Astrocyte (in vitro differentiated cells and primary cell): ENCODE measurements at places on chromosomes 6 and 20. TPM values are rescaled to one million over a fixed set of nuclear protein-coding genes. Genes with fewer than 3 reads are reported as not detected.
A peak's percentile ranks its signal among the peaks of the same experiment; 100 is the strongest.

DNA sequence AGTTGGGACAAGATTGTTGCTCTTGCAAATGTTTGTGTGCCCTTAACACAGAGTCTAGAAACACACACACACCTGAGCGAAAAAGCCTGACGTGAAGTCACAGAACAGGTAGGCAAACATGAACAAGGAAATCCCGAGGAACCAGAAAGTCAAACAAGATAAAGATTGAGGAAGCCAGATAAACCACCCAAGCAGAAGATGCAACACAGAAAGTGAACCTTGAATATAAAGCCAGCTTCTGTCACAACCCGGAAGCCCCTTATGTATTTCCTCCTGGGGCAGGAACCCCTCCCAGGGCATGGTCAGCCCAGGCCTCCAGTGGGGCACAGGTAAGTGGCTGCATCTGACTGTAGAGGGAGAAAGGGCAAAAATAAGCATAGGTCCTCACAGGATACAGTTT, 158.2 kb upstream of the SUPT3H start:
- DNase-seq, result no peak
- peaks cover 4% of the 10 kb centered on the region for H3K36me3 ChIP-seq
- peaks cover 6% of the 10 kb centered on the region for H3K4me1 ChIP-seq
- no peak overlapping the region for H3K27ac ChIP-seq
- no peaks in the 10 kb centered on the region for H3K27me3 ChIP-seq

DNA sequence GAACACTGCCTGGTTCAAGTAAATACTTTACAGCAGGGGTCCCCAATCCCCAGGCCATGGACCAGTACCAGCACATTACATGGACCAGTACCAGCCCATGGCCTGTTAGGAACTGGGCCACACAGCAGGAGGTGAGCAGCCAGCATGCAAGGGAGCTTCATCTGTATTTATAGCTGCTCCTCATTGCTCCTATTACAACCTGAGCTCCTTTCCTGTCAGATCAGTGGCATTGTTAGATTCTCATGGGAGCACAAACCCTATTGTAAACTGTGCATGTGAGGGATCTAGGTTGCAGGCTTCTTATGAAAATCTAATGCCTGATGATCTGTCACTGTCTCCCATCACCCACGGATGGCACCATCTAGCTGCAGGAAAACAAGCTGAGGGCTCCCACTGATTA, 12.0 kb upstream of the RBPJL start:
- peaks cover 15% of the 10 kb centered on the region for H3K27me3 ChIP-seq
- H3K4me1 ChIP-seq, result peaks cover 6% of the 10 kb centered on the region
- no peak overlapping the region for H3K27ac ChIP-seq
- no peak for DNase-seq
- no peaks in the 10 kb centered on the region for H3K36me3 ChIP-seq

DNA sequence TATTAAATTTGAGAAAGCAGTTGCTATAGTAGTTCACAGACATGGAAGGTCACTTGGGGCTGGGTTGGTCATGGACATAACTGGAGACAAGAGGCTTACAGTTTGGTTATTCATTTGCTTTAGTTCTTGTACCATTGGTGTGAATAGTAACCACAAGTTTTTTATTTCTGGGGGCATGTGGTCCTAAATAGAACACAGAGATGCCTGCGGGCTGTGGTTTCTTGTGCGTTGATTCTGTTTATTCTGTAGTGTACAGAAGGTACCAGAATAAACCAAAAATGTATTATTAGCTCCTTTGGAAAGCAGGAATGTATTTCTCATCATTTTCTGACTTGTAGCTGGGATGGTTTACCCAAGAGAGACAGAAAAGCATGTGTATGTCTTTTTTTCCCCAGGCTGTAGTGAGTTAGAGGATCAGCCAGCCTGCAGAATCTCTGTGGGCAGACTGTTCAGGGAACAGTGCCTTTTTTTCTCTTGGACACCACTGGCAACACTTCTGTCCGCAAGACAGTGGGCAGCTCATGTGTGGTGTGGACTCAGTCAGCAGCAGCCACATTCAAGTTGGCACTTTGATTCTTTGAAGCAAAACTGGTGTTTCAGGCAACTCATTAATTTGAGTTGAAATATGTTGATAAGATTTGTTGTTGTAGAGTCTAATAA, 122.1 kb downstream of the LRRC1 start:
- no peak overlapping the region for H3K4me3 ChIP-seq
- H3K4me1 ChIP-seq, result no peaks in the 10 kb centered on the region
- DNase-seq, result no peak
- H3K27me3 ChIP-seq, result no peaks in the 10 kb centered on the region
- no peak overlapping the region for H3K27ac ChIP-seq

GRCh38 chr6:87807475-87807874, 105.4 kb upstream of the AKIRIN2 start:
- no peak for DNase-seq
- no peaks in the 10 kb centered on the region for H3K4me1 ChIP-seq
- no peak overlapping the region for H3K27ac ChIP-seq
- peaks cover 4% of the 10 kb centered on the region for H3K27me3 ChIP-seq
- no peak overlapping the region for H3K4me3 ChIP-seq

GRCh38 chr6:34232901-34233300, 3.8 kb upstream of the HMGA1 start:
- peaks cover 16% of the 10 kb centered on the region for H3K4me1 ChIP-seq
- H3K36me3 ChIP-seq, result no peaks in the 10 kb centered on the region

GRCh38 chr20:33130568-33131061, 37.3 kb upstream of the BPIFA2 start:
- no peak overlapping the region for H3K4me3 ChIP-seq
- H3K36me3 ChIP-seq, result no peaks in the 10 kb centered on the region
- H3K27ac ChIP-seq, result no peak overlapping the region
- H3K27me3 ChIP-seq, result peaks cover 2% of the 10 kb centered on the region
- H3K4me1 ChIP-seq, result no peaks in the 10 kb centered on the region
- peak; percentile 57 for DNase-seq

DNA sequence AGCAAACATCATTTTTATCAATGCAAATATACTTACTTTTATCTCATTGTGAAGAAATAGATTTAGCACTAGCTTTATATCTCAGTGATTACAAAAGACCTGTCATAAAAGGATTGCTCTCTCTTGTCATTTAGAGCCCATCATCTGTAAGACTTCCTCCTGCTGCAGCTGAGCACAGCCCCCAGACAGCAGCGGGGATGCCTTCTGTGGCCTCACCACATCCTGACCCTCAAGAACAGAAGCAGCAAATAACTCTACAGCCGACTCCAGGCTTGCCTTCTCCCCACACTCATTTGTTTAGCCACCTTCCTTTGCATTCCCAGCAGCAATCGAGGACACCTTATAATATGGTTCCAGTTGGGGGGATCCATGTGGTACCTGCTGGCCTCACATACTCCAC, 127.0 kb upstream of the EDN1 start:
- H3K36me3 ChIP-seq, result peaks cover 10% of the 10 kb centered on the region
- no peak overlapping the region for H3K27ac ChIP-seq

DNA sequence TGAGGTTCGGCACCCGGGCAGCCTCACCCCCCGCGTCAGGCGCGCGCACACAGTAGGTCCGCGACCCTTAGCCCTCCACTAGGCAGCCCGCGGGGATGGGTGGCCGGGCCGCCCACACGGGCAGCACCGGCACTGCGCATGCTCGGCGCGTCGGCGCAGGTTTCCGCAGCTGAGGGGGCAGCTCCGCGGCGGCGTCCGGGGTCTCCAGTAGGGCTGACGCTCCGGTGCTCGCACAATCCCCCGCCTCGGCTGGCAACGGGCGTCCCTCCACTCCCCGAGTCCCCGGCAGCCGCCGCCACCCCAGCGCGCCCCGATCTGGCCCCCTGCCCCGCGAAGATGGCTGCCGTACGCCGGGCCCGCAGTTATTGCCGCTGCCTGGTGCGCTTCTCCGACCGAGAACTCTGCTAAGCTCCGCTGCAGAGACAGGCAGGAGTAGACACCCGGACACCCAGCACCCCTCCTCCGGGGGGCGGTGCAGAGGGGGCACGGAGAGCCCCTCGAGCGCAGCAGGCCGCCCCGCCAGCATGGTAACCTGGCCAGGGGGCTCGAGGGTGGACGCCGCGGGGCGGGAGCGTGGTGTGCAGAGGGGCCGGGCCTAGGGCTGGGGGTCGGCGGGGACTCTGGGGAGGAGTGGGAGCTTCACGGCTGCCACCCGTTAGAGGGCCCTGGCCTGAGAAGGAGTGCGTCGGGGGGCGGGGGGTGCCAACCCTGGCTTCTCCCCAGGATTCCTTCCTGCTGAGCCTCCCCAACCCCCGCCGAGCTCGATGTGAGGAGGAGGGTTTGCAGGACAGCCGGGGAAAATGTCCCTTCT, at the start of gene FBXO9:
FBXO9 (plus strand) TSS at position 139 of the 811 bp plus-strand sequence; CDS start at position 525, 386 bp downstream.
- DNase-seq, result no peak
- H3K4me3 ChIP-seq, result peak within 1 kb of the TSS; percentile 94
- H3K27me3 ChIP-seq, result no peaks in the 10 kb centered on the region
- H3K36me3 ChIP-seq, result no peaks in the 10 kb centered on the region
- peak within 1 kb of the TSS; percentile 81 for H3K27ac ChIP-seq

DNA sequence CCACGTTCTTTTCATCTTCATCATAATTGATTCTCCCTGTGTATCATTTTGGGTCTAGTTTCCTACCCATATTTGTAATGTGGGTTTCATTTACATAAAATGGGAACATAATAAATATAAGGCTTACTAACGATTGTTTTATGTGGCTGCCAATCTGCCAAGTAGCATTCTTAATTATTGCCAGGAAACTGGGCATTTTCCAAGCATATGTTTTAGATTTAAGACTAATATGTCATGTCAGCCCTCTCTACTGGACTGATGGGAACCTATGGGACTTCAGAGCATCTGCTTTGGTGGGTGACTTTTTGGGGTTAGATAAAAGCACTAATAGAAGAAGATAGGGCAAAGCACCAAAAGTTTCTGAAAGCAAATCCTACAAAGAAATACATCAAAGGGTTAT, 157.5 kb downstream of the TBX18 start:
- H3K27ac ChIP-seq, result no peak overlapping the region
- H3K4me3 ChIP-seq, result no peak overlapping the region
- H3K36me3 ChIP-seq, result no peaks in the 10 kb centered on the region
- H3K4me1 ChIP-seq, result no peaks in the 10 kb centered on the region
- no peaks in the 10 kb centered on the region for H3K27me3 ChIP-seq

DNA sequence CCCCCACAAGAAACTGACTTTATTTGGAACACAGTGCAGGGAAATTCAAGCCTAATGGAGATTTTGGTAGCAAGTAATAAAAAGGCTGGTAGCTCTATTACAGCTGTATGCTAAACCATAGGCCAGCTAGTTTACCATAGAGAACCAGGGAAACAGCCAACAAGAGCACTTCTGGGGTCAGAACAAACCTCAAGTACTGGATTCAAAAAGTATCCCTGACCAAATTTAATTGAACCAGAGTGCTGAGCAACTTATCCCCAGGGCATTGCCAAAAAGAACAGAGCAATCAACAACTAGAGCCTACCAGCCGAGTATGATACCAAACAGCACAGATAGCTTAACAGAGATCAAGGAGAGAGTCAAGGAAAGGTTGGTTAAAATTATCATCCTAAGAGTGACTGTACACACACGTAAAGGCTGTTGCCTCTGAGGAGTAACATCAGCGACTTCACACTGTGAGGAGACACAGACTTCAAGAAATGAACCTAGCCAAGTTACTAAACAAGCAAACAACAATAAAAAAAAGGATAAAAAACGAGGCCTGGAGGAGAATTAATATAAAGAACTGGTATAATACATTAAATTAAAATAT, 11.5 kb upstream of the ASF1A start:
- no peaks in the 10 kb centered on the region for H3K27me3 ChIP-seq
- peaks cover 1% of the 10 kb centered on the region for H3K4me1 ChIP-seq
- H3K4me3 ChIP-seq, result no peak overlapping the region
- H3K36me3 ChIP-seq, result no peaks in the 10 kb centered on the region
- H3K27ac ChIP-seq, result no peak overlapping the region

DNA sequence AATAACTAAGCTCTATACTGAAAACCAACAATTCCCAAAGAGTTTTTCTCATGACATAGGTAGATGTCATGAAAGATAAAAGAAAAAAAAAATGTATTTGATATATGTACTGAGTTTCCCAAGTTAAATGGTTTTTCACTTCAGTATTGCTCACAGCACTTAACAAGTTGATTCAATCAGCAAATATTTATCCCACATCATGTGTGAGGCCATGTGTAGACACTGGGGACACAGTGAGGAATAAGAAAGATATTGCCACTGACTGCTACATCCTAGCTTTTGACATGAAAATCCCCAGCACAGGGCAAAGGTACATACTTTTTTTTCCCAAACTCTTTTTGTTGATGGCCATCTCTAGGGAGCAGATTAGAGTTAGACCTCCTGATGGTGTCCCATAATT, 25.3 kb downstream of the SPTLC3 start:
- H3K27me3 ChIP-seq, result no peaks in the 10 kb centered on the region
- no peak overlapping the region for H3K27ac ChIP-seq
- no peak for DNase-seq

- H3K4me3 ChIP-seq, result no peak overlapping the region
- no peaks in the 10 kb centered on the region for H3K36me3 ChIP-seq
- H3K27ac ChIP-seq, result no peak overlapping the region
These were observed 163.9 kb upstream of the STXBP5 start for GRCh38 chr6:147040121-147040910.

DNA sequence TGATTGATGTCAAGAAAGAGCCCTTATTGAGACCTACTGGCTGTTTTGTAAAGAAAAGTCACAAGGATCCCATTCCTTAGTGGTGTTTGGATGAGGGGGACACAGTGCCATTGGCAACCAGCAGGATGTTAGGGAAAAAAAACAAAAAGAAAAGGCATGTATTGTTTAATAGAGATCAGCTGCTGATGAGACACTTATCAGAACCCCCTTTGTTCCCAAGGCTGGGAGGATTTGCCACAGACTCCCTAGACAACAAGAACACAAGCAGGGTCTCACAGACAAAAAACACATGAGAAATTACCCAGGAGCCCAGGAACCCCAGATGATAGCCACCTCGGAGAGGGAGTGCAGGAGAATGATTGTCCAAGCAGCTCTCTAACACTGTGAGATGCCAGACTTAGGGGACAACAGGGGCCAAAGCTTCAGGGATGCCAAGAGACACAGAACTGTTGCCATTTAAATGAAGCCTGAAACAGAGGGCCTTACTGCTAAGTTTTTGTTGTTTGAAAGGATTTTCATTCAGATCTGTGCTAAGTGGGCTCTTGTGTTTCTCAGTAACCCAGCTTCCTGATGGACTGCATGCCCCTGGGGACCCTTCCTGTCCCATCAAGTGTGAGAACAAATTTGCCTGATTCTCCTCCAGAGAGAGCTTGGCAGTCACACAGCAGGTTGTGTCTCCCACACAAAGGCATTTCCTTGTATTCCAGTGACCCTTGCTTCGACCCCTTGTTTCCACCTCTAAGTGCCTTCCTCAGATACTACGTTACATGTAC, 48.7 kb upstream of the HEY2 start:
- no peaks in the 10 kb centered on the region for H3K36me3 ChIP-seq
- H3K27ac ChIP-seq, result no peak overlapping the region
- no peaks in the 10 kb centered on the region for H3K4me1 ChIP-seq
- no peak overlapping the region for H3K4me3 ChIP-seq
- H3K27me3 ChIP-seq, result no peaks in the 10 kb centered on the region

GRCh38 chr20:63007646-63008488, 1.1 kb upstream of the BHLHE23 start:
- H3K27me3 ChIP-seq, result peaks cover 81% of the 10 kb centered on the region
- DNase-seq, result no peak
- H3K36me3 ChIP-seq, result no peaks in the 10 kb centered on the region
- no peak overlapping the region for H3K27ac ChIP-seq
- H3K4me1 ChIP-seq, result peaks cover 2% of the 10 kb centered on the region
- H3K4me3 ChIP-seq, result no peak overlapping the region

- no peak overlapping the region for H3K4me3 ChIP-seq
- no peaks in the 10 kb centered on the region for H3K36me3 ChIP-seq
These were observed 481.5 kb upstream of the JAG1 start for GRCh38 chr20:11155156-11155756.

Gene BPIFB1
- total RNA-seq, result not detected in 2 replicates

Gene RGS19
- 15.7 and 18.3 TPM in 2 replicates for total RNA-seq

Gene TSHZ2
- 0.72 and 1.2 TPM in 2 replicates for total RNA-seq

Gene MYH7B
- total RNA-seq, result 0.05 and 0.11 TPM in 2 replicates

Gene C20orf202
- not detected in 2 replicates for total RNA-seq

Gene FITM2
- 6.3 and 7.4 TPM in 2 replicates for total RNA-seq

Gene KAT14
- 8.4 and 10.0 TPM in 2 replicates for total RNA-seq

Gene NKAIN4
- 146 and 162 TPM in 2 replicates for total RNA-seq
